ENCODE measurements at places on chromosomes 16 and 17. TPM values are rescaled to one million over a fixed set of nuclear protein-coding genes. Genes with fewer than 3 reads are reported as not detected.

MYH2 gene
- not detected for total RNA-seq

SAT2 gene
- total RNA-seq, result 39.1 TPM

OTOP3 gene
- total RNA-seq, result not detected

KCNH6 gene
- not detected for total RNA-seq

SPATA2L gene
- total RNA-seq, result 5.3 TPM

TMEM98 gene
- total RNA-seq, result 224 TPM

FAHD1 gene
- 71.6 TPM for total RNA-seq

CCDC200 gene
- total RNA-seq, result not detected

SDK2 gene
- 0.08 TPM for total RNA-seq

C16orf86 gene
- 3.6 TPM for total RNA-seq

ZNF597 gene
- total RNA-seq, result 1.1 TPM

SLC38A8 gene
- total RNA-seq, result not detected

FADS6 gene
- not detected for total RNA-seq

MAP2K3 gene
- total RNA-seq, result 8.9 TPM

MFAP4 gene
- 11.0 TPM for total RNA-seq

AARS1 gene
- 186 TPM for total RNA-seq

PLXDC1 gene
- total RNA-seq, result 0.23 TPM

KLHL10 gene
- 0.12 TPM for total RNA-seq

NUDT7 gene
- 4.3 TPM for total RNA-seq

KRT23 gene
- not detected for total RNA-seq

SPIRE2 gene
- 2.7 TPM for total RNA-seq

TBC1D3H gene
- total RNA-seq, result not detected

C16orf89 gene
- not detected for total RNA-seq

CHMP1A gene
- total RNA-seq, result 81.0 TPM

MMP15 gene
- total RNA-seq, result 1.7 TPM

MAF gene
- total RNA-seq, result 0.30 TPM

NUPR1 gene
- 43.7 TPM for total RNA-seq

SEZ6 gene
- not detected for total RNA-seq

HAP1 gene
- total RNA-seq, result 0.08 TPM

GLIS2 gene
- 3.4 TPM for total RNA-seq

MPV17L gene
- 0.15 TPM for total RNA-seq

SLC47A1 gene
- total RNA-seq, result 4.6 TPM

ARHGAP44 gene
- total RNA-seq, result 0.30 TPM

ACSM3 gene
- 0.90 TPM for total RNA-seq

GNAO1 gene
- total RNA-seq, result not detected

DYNLRB2 gene
- total RNA-seq, result not detected

NTN3 gene
- 0.23 TPM for total RNA-seq

All from smooth muscle cell of the coronary artery (primary cell).